CD8-positive, alpha-beta T cell (primary cell): ENCODE measurements at places on chromosomes 11 and 22. TPM values are rescaled to one million over a fixed set of nuclear protein-coding genes. Genes with fewer than 3 reads are reported as not detected.

The PITPNM1 gene
- 92.7 TPM for total RNA-seq

The OR8D4 gene
- total RNA-seq, result not detected

The PNPLA5 gene
- not detected for total RNA-seq

GRCh38 chr11:334264-334994 lies 13.8 kb upstream of the IFITM3 start:
- no peak for DNase-seq

The PHOX2A gene
- not detected for total RNA-seq

The ACR gene
- total RNA-seq, result not detected

GRCh38 chr11:72693271-72693968 lies 19.2 kb upstream of the PDE2A start:
- no peak for DNase-seq

The RIMBP3B gene
- total RNA-seq, result 0.17 TPM

GRCh38 chr11:134358165-134358855 lies 26.5 kb downstream of the GLB1L2 start:
- DNase-seq, result no peak

DNA sequence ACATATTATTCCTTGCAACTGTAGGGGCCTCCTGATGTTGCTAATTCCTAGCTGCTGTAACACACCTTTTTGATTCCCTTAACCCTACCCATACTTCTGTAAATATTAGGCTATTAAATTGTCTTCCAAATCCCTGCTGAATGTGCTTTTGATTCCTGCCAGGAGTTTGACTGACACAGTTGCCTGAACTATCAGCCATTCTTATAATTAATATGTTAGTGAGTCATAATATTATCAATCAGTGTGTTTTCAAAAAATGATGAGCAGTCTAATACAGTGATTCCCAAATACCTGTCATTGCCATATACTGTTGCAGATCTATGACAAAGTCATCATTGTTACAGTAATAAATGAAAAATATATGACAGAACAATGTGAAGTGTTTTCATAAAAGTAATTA lies 15.9 kb upstream of the FANCF start:
- no peak for DNase-seq
